ENCODE measurements at places on chromosomes 5 and 9.

- DNase-seq, result no peak
These were observed 75.2 kb downstream of the ELAVL2 start for GRCh38 chr9:23750808-23751207.

- DNase-seq, result no peak
These were observed 153.0 kb upstream of the HMHB1 start for GRCh38 chr5:143658956-143659355.

GRCh38 chr9:110638381-110638954 lies 30.1 kb upstream of the MUSK start:
- no peak for DNase-seq

GRCh38 chr9:35436933-35437332 lies 53.0 kb upstream of the RUSC2 start:
- no peak for DNase-seq

- no peak for DNase-seq
These were observed 2.7 kb downstream of the CDC42SE2 start for GRCh38 chr5:131266370-131267060.

- DNase-seq, result no peak
These were observed 1.0 kb upstream of the FOXE1 start for GRCh38 chr9:97852001-97852398.

DNA sequence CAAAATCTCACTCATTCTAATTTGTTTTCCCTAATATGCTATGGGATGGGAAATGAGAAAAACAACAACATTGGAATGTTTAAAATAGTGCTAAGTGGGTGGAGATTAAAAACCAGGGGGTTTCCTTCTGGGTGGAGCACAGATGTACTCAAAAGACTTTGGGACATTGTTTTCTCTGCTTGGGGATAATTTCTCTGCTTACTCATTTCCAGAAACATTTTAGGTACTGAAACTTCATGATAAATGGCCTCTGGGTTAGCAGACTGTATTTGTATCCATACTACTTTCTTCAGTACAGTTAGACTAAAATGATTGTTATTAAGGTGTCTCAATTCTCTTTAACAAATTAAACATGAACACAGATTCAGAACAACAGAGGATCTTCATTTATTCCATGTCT lies 17.4 kb downstream of the ELOVL7 start:
- DNase-seq, result no peak

- no peak for DNase-seq
These were observed 6.6 kb downstream of the ITK start for GRCh38 chr5:157187046-157187754.

DNA sequence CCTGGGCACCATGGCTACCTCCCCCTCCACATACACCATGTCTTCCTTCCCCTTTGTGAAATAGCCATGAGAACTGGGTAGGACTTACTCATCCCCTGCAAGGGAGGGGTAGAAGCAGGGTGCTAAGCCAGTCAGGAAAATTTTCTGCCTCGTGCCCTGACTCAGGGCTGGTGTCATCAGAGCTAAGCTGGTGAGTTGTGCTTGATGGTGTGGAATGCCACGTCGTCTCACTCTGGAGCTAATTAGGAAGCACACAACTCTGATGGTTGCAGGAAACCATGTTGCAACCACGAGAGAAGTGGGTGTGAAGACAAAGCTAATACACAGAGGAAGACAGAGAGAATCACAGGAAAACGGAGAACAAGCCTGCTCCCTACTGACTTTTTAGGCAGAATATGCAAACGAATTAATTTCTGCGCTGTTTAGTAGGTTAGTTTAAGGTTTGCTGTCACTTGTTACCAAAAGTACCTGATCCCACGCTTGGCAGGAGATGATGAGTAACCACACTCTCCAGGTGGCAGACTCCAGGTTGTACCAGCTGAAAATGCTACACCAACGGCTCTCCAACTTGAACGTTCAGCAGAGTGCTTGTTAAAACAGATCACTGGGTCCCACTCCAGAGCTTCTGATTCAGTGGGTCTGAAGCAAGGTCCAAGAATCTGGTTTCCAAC lies 54.5 kb downstream of the STK10 start:
- DNase-seq, result no peak

DNA sequence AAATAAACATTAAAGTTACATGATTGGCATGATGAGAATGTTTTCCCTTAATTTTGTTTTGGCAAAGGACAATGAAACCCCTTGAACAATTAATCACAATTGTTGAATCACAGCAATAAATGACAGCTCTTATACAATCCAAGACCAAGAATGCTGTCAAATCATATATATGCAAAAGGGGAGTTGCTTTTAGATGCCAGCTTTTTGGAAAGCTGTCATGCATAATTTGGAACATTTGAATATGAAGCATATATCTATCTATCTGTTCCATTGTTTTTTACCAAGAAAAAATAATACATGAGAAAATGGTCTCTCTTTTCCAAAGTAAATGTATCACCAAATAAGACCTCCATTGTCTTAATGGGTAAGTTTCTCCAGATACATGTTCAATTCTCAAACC lies 44.5 kb downstream of the SPOCK1 start:
- no peak for DNase-seq

DNA sequence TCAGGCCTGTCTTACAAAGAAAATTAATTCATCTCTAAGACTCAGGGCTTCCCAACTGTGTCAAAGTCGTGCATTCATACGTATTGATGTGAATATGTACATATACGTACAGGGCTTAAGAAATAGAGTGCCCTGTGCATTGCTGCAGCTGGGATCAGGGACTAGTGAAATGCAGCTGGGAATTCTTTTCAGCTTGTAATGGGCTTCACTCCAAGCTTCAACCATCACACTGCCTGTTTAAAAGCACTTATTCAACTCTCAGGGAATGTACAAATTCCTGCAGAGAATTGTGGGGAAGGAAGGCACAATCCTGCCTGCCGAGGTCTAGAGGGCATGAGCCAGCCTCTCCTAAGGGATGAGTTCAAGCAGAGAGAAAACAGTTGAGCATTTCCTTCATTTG lies 59.6 kb upstream of the MAN2A1 start:
- DNase-seq, result no peak

DNA sequence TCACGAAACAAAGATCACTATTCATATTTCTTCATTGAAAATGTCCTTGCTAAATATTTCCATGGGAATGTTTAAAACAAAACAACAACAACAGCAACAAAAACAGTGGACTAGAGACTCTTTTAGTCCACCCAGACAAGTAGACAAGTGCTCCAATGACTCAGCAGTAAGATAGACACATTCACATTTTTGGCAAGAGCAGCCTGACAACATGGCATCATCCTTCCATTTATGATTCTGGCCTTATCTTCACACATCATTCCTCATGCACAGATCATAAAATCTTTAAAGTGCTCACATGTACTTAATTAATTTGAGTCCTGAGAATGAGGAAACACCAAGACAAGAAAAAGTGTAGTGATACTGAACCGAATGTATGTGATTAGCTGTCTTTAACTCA lies 132.6 kb upstream of the PDE4D start:
- DNase-seq, result no peak

DNA sequence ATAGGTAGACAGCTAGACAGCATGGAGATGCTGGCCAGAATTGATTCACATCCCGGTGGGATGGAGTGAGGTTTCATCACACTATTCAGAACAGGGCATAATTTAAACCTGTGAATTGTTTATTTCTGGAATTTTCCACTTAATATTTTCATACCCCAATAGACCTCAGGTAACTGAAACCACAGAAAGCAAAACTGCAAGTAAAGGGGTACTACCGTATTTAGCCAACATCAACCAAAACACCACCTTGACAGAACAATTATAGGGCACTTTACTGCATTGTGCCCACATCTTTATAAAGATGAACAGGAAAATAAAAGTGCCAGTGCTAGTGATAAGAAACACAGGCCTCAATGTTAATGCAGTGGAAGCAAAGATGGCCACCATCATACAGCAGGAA lies 7.5 kb downstream of the SERINC5 start:
- DNase-seq, result no peak

GRCh38 chr5:6649186-6649585 lies 15.9 kb downstream of the SRD5A1 start:
- DNase-seq, result no peak

- DNase-seq, result no peak
These were observed 80.7 kb downstream of the MVB12B start for GRCh38 chr9:126407114-126407870.

DNA sequence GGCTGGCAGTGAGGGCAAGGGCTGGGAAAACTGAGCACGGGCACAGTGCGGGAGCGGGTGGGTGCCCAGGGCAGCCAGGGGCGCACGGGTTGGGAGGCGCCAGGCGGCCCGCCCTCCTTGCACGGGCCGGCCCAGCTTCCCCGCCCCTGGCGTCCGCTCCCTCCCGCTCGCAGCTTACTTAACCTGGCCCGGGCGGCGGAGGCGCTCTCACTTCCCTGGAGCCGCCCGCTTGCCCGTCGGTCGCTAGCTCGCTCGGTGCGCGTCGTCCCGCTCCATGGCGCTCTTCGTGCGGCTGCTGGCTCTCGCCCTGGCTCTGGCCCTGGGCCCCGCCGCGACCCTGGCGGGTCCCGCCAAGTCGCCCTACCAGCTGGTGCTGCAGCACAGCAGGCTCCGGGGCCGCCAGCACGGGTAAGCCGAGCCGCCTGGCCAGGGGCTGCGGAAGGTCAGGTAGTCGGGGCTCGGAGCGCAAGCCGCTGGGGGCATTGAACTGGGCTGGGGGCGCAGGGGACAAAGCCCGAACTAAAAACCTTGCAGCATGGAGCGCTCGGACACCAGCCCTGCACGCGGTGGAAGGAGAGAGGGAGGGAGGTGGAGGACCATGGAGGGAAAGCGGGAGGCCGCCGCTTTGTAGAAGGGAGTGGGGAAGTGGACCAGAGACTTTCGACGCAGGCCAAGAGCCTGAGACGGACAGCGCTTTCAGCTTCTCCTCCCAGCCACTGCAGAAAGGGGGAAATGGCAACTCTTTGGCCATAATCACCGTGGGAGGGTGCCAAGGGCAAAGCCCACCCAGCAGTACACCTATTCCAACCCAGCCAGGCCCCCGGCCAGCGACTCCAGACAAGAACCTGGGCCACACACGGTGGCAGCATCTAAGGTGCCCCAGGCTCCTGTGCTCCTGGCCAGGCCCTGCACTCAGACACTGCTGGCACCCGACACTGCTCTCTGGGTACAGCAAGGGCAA lies at the start of gene TGFBI:
TGFBI (plus strand) TSS at position 207 of the 961 bp plus-strand sequence; CDS start at position 275, 68 bp downstream.
- no peak for DNase-seq

- no peak for DNase-seq
These were observed 115.3 kb downstream of the CD180 start for GRCh38 chr5:67081261-67081660.

GRCh38 chr5:37816331-37816730 lies 23.5 kb downstream of the GDNF start:
- DNase-seq, result no peak

- no peak for DNase-seq
These were observed 332.9 kb upstream of the CCNG1 start for GRCh38 chr5:163104464-163104863.

DNA sequence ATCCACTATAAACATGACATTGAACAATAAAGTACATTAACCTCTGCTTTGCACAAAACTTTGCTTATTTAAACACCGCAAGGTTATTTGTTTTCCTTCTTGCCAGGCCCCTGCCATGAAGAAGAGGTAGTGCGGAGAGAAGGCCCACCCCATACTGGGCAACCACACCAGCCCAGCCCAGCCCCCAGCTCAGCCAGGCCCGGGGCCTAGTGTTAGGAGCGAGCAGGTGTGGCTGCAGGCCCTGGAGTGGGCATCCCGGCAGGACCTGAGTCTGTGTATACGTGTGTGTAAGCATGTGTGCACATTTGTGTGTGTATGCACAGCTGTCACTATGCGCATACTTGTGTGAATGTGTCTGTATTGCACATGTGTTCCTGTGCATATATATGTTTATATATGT lies 90.4 kb upstream of the MVB12B start:
- DNase-seq, result no peak

GRCh38 chr5:58893551-58893950 lies 310.7 kb downstream of the RAB3C start:
- no peak for DNase-seq

GRCh38 chr5:7068156-7068555 lies 327.8 kb upstream of the ADCY2 start:
- DNase-seq, result no peak

GRCh38 chr5:27451377-27451776 lies 413.0 kb upstream of the CDH9 start:
- no peak for DNase-seq

GRCh38 chr9:18122171-18122570 lies 351.8 kb upstream of the ADAMTSL1 start:
- DNase-seq, result no peak

GRCh38 chr9:124887832-124888231 lies 25.9 kb downstream of the ARPC5L start:
- DNase-seq, result no peak

DNA sequence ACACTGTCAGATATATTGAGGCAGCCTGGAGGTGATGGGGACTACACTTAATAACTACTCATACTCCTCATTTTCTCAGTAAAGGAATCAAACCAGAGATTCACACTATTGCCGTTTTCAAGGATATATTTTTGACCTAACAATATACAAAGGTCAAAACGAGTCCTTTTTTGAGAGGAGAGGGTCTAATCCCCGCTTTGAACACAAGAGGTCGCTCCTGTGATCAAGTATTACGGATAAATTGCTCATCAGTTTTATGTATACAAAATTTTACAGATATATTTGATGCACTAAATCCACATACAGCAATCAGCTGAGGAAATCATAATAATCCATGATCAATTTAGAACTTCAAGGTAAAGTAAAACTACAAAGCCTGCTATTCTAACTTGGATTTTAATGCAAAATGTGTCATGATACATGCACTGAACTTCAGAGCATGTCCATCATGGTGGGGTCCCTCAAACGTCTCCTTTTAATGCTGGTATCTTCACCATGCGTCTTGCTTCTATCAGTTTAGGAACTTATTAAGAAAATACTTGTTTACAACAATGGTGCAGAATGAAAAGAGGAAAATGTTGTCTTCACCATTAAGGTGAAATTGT lies 2.5 kb upstream of the ISL1 start:
- DNase-seq, result no peak

- no peak for DNase-seq
These were observed 6.5 kb upstream of the ACSL6 start for GRCh38 chr5:132017738-132018625.

- DNase-seq, result no peak
These were observed 5.3 kb upstream of the NDUFS4 start for GRCh38 chr5:53555160-53555559.

- DNase-seq, result no peak
These were observed 100.9 kb upstream of the HCN1 start for GRCh38 chr5:45796959-45797553.

DNA sequence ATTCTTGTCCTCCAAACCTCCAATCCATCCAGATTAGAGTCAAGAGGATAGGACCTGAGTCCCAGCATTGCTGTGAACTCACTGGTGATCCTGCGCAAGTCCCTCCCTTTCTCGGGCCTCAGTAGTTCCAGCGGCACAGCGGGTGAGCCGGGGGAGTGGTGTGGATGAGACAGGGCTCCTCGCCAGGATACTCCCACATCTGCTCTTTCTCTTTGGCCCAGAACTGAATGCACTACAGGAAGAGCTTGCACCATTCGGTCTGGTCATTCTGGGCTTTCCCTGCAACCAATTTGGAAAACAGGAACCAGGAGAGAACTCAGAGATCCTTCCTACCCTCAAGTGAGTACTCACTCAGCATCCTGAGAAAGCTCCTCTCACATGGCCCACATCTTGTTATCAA lies 6.3 kb downstream of the GPX3 start:
- no peak for DNase-seq

GRCh38 chr5:87151547-87151946 lies 116.1 kb upstream of the RASA1 start:
- no peak for DNase-seq

- no peak for DNase-seq
These were observed 334.7 kb downstream of the ACTL7B start for GRCh38 chr9:108521063-108521590.

- no peak for DNase-seq
These were observed 101.3 kb downstream of the NUDT12 start for GRCh38 chr5:103461243-103461642.

- DNase-seq, result no peak
These were observed 145.4 kb upstream of the SHB start for GRCh38 chr9:38214432-38214831.

All from stimulated activated CD8-positive, alpha-beta memory T cell treated with anti-CD3 and anti-CD28 coated beads, Interleukin-15, amount 100 ng/mL, for 1 hour (primary cell).